HCEC 1CT (cell line): ENCODE measurements at places on chromosomes 16 and 17.
A peak's percentile ranks its signal among the peaks of the same experiment; 100 is the strongest.

DNA sequence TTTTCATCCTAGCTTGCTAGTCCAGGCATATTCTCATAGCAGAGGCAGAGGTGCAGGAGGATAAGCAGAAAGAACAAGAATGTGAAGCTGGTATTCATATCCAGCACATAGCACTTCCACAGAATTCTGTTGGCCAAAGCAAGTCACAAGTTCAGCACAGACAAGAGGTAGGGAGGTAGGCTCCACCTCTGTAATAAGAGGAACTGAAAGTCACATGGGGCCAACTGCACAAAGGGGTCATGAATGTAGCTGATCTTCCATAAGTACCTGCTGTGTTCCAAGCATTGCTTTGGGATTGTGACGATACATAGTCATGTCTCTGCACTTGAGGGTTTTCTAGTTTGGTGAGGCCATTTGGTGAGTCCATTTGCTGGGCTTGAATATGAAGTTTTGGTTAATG lies 110.8 kb upstream of the MPHOSPH6 start:
- DNase-seq: no peak

- no peak for DNase-seq
Observed at GRCh38 chr16:85625053-85625452, 11.9 kb downstream of the GSE1 start.

DNA sequence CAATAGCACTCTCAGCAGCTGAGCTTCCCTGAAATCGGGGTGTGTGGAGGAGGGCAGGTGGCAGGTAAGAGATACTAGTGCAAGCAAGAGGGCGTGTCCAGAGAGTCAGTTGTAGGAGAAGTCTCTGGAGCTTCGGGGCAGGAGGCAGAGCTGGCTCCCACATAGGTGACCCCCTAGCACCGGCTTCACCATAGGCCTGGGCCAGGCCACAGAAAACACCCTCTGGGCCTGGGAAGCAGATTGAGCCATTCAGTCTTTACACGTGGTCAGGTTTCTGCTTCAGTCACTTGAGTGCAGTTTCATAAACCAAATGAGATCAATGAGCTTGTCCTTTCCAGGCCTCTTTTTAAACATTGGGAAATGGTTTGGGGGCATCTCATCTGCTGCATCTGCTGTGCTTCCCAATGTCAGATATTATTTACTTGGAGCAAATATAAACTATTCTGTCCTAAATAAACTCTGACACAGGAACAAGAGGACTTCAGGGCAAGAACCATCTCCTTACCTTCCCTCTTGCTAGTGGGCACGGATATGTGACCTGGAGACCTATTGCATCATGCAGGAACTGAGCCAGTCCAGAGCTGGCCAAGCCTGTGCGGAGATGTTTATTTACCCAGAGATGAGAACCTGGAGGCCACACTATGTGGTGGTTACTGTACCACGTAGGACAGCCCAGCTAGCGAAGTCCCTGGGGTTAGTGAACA lies 16.1 kb downstream of the CCR7 start:
- DNase-seq: peak; percentile 90

DNA sequence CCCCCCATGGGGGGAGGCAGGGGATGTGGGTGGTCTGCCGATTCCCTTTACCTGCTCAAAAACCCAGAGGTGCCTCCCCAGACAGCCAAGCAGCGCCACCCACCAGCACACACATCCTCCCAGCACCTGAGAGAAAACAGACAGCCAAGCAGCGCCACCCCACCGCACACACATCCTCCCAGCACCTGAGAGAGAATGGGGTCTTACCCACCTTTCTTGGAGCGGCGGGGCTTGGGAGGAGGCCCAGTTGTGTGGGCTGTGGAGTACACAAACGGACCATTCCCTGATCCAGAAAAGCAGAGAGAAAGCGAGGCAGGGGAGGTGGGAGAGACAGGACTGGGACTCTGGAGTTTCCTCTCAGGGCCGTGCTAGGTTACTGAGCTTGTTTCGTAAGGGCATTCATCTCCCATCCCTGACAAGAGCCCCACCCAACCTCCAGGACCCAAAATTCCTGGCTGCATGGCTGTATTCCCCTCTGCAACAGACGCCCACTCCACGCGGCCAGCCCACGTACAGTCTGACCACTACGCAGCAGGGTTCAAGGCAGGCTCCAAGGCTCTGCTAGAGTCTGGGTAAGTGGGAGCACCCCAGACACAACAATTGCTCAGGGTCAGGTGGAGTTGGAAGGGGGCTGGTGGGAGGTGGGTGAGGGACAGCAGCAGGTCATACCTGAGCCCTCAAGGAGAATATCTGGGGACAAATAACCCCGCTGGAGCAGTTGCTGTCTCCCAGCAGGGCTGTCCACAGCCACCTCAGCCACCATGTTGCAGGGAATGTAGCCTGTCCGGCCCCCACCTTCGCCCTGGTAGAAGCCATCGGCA lies 22.3 kb downstream of the TSPOAP1 start:
- DNase-seq: no peak

DNA sequence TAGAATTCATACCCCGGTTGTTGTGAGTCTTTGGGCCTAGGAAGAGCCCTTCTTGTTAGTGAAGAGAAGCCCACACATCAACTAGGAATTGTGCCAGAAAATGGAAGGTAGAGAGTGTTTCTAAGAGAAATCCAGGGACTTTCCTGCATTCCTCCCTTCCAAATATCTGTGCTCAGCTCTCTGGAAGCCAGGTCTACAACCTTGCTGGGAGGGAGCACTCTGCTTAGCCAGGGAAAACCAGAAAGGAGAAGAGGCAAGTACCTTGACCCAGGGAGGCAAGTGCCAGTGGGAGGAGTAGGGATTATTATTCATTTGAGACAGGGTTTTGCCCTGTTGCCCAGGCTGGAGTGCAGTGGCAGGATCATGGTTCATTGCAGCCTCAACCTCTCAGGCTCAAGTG lies 48.4 kb upstream of the TAC4 start:
- no peak for DNase-seq

DNA sequence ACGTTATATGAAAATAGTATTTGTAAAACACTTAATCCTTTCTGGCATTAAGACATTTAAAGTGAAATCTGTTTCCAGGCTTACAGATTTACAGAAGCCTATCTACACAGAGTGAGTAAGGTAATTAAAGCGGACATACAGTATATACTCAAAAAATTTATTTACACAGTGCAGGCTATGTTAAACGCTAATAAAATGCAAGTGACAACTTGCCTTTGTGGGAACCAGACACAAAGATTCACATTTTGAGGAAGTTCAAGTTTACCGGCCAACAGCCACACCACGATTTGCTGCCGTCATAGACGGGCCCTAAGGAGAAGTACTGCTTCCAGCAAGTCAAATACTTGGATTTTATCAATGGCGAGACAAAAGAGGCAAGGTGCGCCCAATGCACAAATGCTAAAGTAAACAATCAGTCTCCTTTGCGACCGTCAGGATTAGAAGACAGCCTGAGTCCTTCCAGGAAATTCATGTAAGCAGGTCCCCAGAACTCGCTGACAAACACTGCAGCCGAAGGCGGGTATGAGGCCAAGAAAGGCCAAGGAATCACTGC lies 801 bp downstream of the VPS35 start:
- no peak for DNase-seq

DNA sequence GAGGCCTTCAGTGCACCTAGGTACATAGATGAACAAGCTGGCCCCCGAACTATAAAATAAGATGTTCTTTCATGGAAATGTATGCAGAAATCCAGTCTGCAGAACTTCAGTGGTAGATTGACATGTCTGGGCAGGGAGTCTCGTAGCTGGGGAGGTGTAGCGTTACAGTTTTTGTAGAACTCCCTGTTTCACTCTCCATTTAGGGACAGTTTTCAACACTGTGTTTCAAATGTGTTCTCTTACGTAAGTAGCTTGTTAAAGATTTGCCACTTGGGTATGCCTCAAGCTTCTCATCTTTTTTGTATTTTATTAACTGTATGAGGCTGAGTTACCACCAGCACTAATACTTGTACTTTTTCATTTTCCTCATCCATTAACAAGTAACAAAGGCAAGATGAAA lies 46.6 kb downstream of the PLD6 start:
- DNase-seq: no peak

- DNase-seq: peak; percentile 90
Observed at GRCh38 chr16:81711657-81712319, 67.3 kb upstream of the PLCG2 start.

DNA sequence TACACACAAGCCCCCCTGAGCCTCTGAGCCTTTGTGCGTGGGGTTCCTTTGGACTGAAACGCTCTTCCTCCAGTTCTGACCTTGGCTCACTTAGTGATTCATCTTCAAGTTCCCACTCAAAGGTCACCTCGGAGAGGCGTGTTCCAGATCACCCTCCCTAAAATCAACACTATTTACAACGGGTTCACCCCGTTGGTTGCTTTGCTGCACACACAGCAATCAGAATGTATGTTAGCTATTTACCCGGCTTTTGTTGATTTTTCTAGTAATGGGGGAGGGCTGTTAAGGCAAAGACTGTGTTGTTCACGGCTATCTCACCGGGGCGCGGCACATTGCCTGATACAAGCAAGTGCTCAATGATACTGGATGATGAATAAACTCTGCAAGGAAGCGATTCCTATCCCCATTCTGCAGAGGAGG lies 977 bp downstream of the NAGPA start:
- no peak for DNase-seq

DNA sequence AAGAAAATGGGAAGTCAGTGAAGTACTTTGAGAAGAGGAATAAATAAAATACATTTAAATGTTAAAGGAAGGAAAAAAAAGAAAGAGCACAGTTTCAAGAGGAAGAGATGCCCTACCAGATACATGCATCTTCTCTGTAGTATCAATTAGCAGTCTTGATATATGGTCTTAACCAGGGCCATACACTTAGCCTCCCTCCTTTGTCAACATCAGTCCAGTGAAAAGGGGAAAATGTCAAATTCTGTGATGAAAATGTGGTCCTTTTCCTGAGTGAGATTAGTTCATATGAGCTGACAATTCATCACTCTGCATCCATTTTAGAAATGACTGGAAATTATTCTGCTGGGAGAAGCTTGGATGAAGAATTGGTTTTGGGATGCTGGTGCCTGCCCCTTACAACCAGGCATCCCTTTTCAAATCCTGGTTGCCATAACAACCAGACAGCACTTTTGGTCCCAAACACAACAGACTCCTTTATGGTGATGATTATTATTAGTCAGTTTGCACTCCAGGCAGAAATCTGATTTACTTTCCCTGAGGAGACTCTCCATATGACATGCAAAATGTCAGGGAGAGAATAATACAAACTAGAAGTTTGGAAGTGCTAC lies 933.6 kb upstream of the CDH8 start:
- no peak for DNase-seq

DNA sequence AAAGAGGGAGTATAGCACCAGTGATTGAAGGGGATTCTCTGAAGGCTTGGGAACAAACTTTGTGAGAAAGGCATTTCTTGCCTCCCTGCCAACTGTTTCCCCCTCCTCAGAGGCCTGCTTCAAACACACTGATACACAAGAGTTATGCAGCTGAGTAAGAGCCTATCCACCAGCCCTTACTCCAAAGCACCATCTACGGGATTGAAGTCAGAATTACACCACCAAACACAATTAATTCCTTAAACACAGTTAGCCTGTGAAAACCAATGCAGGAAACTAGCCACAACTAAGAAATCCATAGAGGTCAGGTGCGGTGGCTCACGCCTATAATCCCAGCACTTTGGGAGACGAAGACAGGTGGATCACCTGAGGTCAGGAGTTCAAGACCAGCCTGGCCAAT lies 138.3 kb downstream of the SHCBP1 start:
- DNase-seq: no peak

DNA sequence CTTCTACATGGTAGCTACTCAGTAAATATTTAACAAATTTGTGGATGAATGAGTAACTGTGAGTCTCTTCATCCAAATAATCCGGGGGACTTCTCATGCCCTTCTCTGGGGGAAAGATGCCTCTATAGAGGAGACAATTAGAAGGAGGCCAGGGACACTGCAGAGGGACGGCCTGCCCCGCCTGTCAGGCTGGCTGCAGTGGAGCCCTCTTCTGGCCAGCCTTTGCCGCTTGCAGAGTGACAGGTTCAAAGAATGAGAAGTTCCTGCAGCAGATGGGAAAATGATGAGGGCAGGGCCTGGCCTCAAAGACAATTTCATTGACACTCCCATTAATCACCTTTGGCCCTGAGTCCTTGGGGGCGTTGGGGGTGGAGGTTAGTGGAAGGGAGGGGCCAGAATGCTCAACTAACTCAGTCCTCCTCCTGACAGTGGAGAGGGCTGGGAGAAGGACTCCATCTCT lies 339.0 kb downstream of the MAF start:
- no peak for DNase-seq

- no peak for DNase-seq
Observed at GRCh38 chr17:29012535-29012934, 6.7 kb upstream of the SEZ6 start.

- DNase-seq: no peak
Observed at GRCh38 chr17:12965988-12966387, 51.8 kb downstream of the ELAC2 start.

GRCh38 chr16:60285794-60286193 lies 1551.7 kb upstream of the GOT2 start:
- no peak for DNase-seq

GRCh38 chr17:8753976-8754440 lies 4.3 kb downstream of the SPDYE4 start:
- peak; percentile 15 for DNase-seq

GRCh38 chr16:11306997-11307638 lies 26.0 kb upstream of the PRM1 start:
- no peak for DNase-seq

DNA sequence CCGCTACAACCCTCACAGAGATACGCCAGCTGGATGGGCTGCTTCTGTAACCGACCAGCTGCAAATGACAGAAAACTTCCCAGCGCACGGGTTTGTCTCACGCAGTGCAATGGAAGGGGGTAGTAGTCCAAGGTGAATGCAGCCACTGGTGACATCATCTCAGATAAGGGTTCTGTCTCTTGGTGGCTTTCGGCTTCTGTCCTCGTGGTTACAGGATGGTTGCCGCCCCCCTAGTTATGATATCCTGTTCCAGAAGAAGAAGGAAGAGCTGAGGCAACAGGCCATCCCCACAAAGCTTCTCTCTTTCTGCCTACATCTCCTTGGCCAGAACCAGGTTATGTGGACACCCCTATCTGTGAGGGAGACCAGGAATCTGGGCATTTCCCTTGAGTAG lies 40.3 kb upstream of the BAHCC1 start:
- no peak for DNase-seq

- DNase-seq: peak; percentile 1
Observed at GRCh38 chr16:70018254-70018653, 67.1 kb downstream of the CLEC18A start.
